ENCODE measurements at places on chromosomes 13 and 19.

DNA sequence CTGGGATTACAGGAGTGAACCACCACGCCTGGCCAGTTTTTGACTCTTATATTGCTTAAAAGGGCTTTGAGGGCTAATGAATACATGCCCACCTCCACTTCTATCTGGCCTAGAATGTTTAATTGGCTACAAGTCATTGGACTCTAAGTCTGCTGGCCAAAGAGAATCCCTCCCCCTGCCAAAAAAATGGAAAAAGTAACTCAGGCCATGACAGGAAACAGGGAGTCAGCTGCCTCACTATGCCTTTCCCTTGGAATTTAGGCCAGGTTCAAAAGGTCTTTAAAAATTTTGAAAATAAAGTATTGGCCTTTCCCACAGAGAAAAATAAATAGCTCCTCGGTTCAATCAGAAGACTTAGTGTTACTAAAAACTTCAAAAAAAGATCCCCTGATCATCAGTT, 34.9 kb upstream of the KPNA3 start:
- no peak for DNase-seq

DNA sequence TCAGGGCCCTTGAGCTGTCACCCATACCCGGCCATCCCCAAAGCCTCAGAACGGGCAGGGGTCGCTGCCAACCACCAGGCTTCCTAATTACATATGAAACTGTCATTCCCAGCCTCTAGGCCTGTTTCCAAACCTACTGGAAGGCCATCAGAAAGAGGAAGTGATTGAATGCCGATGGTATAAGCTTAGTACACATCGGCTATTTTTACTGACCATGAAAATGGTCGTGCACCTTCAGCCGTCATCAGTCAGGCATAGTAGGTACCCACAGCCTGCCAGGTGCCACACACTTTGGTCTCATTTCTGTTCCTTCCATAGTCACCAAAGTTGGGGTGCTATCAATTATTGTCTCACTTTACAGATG, 10.2 kb downstream of the KRI1 start:
- no peak for DNase-seq

DNA sequence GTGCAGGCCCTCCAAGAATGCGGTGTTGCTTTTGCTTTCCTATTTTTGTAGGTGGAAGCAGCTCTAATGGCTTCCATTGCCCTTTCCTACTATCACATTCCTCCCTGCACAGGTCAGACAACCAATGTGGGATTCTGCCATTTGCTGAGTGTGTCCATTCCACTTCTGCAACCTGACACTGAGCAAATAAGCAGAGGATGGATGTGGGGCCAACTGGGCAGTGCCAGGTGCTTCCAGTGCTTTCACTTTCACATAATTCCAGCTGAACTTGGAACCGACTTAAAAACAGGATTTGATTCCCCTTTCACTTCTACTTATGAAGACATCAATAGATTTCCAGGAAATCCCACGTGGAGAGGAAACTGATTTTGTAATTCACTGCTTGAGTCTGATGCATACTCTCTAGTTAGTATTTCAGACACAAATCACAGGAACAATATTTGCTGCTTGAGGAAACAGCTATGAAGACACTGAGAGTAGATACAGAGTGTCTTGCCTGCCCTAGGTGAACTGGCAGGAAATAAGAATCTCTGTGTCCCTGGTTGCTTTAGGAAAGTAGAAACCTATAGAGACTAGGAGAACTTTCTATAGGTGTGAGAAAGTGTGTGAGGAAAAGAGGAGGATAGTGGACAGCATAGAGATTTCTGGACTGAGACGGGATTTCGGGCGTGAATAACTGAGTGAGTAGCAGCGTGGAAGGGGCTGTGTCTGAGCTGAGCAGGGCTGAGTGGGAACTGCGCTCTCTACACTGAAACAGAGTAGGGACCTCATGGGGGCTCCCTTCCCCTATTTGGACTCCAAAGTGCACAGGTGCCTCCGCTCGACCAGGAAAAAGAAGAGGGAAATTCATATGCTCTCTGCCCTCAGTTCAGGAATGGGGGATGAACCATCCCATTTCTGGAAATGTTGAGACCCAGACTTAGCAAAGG, 22.5 kb downstream of the LGALS16 start:
- no peak for DNase-seq

- no peak for DNase-seq
These were observed 839 bp downstream of the MPHOSPH8 start for GRCh38 chr13:19634256-19634740.

DNA sequence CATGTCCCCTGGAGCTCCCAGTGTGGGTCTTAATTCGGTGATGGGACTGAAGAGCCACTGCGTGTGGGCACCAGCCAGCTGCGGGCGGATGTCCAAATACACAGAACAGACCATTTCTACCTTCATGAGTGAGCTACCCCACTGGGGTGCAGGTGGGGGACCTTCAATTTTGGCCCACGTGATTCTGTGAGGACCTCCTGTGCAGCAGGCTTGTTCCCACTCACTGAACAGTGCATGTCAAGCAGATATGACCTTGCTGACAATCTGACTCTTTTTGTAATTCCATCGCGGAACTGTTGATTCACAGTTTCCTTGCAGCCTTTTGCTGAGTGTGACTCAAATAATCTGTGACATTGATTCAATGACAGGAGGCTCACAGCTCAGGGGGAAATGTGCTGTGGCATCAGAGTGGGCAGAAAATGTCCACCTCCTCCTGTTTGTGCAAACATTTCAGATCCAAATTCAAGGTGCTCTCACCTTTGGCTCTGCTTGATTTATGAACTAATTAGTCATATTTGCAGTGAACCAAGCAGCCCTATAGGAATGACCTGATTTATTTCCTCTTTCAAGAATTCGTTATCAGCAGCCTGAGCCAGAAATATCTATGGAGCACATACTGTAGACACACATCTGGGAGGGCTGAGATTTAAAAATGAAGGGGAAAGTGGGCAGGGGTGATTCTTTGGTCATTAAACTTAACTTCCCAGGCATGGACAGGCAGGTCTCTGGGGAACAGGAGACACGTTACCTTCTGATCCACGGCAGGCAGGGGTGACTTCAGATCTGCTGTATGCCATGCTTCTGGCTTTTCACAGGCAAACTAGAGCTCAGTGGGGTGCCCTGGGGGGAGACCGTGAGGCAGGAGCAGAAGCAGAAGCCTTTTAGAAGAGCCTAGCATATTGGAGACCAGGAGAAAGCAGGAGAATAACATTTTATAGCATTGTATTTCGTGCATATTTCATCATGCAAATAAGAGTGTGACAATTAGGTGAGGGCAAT, 170.0 kb upstream of the KL start:
- DNase-seq, result no peak

DNA sequence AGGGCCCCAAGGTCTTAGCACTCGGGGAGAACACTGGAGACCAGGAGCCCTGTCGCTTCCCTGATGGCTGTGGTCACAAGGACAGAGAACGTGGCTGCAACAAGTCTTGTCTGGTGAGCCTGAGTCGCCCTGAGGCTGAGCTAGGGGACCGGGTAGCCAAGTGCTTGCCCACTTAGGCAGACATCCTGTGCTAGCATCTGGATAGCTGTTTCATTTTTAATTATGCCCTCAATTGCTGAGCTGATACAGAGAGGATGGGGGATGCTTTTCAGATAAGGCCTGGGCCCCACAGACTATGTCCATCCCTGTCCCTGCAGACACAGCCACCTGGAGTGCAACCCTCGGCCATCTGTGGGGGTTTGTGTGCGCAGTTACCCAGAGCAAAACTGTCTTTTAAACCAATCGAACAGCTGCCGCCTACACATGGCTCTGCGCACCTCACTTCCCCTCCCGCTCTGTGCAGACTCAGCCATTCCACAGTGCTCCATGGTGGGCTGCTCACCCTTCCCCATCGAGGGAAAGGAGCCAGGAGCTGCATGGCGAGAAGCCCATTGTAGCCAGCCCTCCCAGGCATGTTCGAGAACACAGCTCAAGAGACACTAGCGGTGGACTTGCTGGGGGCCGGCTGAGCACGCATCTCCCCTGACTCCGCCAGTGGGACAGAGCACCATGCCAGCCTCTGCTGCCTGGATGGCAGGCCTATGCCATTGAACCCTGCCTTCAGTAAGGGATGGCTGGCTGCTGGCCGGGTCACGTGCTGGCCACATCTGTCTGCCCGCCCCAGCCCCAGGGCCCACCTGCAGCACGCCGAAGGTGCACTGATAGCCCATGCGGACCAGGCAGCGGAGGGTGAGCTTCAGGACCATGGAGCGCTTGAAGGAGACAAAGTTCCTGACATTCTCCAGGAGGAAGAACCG, 19.4 kb upstream of the EIF3G start:
- no peak for DNase-seq

DNA sequence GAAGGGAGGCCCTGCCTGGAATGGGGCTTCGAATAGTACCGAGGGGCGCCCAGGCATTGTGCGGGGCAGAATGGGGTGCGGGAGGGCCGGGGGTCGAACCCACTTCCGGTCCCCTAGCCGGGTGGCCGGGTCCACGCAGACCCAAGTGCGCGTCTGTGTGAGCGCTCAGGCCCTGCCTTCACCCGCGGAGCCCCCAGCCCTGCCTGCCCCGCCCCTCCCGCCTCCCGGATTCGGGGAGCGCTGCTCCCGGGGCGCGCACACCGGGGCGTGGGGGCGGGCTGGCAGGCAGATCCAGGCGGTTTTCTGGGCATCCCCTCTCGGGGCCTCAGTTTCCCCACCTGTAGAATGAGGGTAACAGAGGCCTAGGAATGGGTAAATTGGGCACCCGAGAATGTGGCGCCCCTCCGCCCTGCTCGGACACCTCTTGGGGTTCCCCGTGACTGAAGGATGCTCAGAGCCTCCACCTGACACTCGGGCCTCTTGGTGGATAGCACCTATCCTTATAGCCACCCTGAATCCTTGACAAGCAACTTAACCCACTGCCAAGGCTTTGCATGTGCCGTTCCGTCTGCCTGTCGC, 682 bp downstream of the PIK3R2 start:
- no peak for DNase-seq

DNA sequence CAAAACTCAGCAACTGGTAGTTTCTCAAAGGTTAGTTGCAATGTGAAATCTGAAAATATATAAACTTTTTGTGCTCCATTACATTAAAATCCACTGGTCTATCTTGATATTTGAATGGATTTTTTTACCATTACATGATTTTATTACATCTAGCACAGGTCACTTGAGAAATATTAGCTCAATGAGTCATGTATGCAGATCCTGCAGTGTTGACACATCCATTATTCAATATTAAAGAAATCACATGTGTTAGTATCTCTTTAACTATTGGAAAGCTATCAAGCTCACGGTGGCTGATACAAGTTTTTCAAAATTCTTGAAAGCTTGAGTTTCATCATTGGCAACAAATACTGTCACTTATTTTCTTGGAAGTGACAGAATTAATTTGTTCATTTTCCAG, 373.9 kb upstream of the TSHZ3 start:
- DNase-seq, result no peak

GRCh38 chr19:14328406-14328805, 52.8 kb upstream of the ADGRE5 start:
- no peak for DNase-seq

- DNase-seq, result no peak
These were observed 21.0 kb downstream of the LMO7 start for GRCh38 chr13:75657111-75657510.

DNA sequence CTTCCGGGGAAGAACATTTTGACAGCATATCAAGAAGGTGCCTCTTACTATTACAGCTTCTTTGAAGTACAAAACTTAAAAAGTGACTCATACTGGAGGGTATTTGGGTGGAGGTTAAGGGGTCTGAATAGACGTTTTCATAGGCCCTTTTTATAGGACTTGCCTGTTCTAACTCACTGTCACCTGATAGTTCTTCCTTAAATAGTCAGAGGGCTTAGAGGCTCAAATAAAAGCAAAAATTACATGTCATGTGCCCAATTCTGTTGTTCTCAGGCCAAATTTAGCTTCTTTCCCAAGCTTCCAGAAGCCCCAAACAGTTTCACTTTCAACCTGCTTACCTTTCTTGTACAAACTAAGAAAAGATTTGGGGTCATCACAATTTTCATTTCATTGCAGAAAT, 16.1 kb upstream of the SLC46A3 start:
- no peak for DNase-seq

DNA sequence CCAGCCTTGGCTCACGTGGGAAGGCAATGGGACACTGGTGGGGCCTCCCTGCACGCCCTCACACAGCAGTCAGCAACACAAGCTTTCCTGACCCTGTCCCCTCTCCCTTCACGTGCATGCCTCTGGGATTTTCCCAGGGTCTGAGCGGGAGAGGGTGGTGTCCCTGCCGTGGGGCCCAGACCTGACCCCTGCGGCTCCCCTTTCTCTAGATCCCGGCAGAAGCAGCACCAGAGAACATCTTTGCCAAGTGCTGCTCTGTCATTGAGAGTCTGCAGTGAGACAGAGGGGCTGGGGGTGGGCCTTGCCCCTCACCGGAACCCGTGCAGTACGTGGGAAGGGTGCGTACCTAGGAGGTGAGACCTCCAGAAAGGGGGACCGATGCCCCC, 12.6 kb downstream of the KHSRP start:
- DNase-seq, result no peak

DNA sequence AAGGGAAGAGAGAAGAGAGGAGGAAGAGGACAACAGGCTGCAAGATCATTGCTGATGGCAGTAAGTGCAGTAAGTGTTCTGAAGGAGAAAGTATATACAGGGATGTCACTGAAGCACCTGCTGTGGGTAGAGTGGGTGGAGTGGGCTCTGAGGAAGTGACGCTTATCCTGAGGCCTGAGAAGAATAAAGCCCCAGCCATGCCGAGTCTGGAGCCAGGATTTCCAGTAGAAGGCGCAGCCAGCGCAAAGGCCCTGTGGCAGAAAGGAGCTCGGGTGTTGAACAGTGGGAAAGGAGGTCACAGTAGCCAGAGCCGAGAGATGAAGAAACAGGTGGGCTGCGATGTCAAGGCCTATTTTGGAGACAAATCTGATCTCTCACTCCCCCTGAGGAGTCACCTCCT, 31.8 kb upstream of the ADGRE5 start:
- no peak for DNase-seq

- no peak for DNase-seq
These were observed 81.2 kb upstream of the GPR183 start for GRCh38 chr13:99388334-99388923.

DNA sequence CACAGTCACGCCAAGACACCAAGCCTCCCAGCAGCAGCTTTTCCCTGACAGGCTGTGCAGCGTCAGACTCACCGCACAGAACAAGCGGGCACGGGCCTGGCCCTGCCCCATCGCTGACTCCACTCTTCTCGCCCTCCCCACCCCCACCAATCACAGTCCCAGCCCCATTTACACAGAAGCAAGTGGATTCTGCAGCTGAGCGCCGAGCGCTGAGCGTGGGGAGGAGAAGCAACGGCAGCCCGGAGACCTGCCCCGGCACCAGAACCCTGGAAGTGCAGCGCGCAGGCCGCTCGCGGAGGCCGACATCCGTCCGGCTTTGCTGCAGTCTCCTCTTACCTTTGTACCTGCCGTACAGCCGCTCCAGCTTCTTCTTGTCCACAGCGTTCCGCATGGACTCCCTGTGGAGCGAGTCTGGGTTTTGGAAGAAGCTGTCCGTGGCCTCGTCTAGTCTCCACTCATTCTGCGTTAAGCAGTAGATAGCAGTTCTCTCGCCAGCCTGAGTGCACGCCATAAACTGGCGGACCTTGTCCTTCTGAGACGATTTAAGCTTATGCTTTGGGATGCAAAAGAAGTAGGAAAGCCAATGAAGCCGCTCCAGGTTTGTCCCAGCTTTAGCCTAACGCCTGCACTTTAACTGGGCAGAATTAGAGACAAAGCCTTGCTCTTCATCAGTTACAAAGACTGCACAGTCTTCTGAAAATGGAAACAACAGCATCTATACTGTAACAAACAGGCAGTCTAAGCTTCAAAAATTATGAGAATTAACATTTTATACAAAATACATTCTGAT, 6.8 kb downstream of the DCUN1D2 start:
- no peak for DNase-seq
